ENCODE measurements at places on chromosomes 5 and 9.

DNA sequence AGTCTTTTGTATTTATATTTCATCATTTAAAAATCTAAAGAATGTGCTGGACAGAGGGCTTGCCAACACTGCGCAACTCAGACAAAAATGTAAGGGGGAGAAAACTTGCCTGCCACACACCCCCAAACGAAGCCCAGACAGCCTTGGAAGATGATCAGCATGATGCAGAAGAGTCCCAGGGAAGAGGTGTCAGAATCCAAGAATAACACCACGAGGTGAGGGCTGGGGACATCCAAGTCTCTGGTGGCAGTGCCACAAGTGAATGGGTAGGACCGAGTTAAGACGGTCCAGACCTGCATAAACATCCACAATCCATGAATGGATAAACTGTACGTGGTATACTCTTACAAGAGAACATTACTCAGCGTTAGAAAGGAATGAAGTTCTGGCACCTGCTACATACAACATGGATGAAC, 10.4 kb downstream of the EPB41L4B start:
- no peak for DNase-seq

- no peak for DNase-seq
Observed at GRCh38 chr9:131986089-131986488, 93.6 kb downstream of the MED27 start.

DNA sequence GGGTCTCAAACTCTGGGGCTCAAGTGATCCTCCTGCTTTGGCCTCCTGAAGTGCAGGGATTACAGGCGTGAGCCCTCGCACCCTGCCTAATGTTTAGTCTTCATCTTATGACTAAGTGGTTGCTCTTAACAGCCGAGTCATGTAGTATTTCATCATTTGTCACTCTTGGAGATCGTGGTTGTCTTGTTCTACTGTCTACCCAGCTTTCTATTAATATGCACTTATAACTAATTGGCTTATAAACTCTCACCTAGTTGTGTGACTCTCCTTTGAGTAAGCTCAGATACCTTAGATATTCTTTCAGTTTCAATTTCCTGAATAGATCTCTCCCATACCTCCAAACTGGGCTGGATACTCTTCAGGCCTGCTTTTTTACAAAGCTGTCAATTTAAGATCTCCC, 19.9 kb downstream of the SLC44A1 start:
- no peak for DNase-seq

DNA sequence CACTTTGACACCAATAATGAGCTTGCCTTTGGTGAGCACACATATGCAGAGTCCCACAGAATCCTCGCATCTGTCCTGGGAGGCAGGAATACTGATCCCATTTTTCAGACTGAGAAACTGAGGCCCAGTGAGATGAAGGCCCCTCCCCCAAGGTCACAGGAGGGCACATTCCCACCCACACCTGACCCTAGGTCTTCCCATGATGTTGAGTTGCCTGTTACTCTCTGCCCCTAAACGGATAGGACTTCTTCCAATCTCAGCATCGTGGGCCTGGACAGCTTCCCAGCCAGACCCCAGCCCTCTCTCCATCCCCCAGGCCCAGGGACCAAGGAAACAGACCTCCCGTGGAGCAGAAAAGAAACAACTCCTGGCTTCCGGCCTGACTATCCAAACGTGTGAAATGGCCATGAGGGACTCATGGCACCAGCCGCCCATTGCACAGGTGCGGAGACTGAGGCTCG, 877 bp downstream of the SH3GLB2 start:
- DNase-seq: no peak

- no peak for DNase-seq
Observed at GRCh38 chr9:11142965-11143738, 530.4 kb upstream of the PTPRD start.

- DNase-seq: no peak
Observed at GRCh38 chr9:98222885-98223691, 30.7 kb upstream of the CORO2A start.

DNA sequence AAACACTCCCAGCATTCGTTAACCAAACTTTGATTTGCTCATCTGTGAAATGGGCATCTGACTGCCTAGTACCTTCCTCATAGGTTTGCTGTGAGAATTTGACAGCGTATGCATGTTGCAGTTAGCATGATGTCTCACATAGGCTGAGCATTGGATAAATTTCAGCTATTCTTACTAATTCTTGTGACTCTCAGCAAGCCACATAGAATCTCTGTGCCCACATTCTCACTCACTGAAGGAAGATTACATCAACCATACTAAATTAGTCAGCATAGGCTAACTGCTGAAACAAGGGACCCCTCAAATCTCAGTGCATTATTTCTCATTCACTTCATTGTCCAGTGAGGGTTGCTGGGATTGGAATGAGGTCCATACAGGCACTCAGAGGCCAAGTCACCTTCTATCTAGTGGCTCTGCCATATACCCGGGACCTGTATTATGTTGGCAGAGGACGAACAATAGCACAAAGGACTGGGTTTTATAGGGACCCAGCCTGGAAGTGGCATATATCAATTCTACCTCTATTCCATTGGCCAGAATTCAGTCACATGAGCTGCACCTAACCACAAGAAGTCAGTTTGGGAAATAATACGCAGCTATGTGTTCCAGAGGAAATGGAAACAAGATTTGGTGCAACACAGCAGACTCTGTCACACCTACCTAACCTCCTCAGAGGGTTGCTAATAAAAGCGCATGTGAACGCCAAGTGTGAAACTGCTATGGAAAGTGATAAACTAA, 4.2 kb upstream of the PTGER4 start:
- no peak for DNase-seq

GRCh38 chr9:20224756-20225155, 397.5 kb downstream of the MLLT3 start:
- DNase-seq: no peak

GRCh38 chr5:165928971-165929370, 2362.5 kb upstream of the WWC1 start:
- DNase-seq: no peak

DNA sequence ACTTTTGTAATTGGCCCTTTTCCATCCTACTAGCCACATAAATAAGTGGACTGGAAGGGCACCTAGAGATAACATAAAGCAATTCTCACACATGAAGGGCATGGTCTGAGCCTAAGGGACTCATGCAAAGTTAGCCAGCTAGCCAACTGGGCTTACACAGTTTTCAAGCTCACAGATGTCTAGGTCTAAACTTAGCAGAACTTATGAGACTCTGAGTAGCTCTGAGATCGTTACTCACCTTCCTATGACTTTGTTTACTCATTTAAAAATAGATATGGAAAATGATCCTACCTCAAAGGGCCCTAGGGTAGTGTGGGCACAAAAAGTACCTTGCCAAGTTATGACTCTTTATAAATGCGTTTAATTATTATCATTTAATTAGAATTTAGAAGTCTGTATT, 410.4 kb upstream of the MPDZ start:
- DNase-seq: no peak

DNA sequence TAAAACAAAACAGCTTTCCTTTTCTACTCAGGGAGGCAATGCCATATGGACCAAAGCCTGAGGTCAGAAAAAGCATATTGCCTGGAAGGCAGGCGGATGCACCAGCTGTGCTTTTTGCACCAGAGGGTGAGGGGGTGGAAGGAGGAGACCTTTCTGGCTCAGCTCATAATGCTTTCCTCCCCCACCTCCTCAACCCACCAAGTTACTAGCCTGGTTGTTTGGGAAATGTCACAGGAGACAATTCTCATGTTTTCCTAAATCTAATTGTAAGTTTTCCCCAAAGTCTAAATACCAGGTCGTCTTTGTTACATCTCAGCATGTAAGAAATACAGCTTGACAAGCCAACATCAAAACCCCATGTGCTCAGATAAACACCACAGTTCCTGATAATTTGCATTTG, 72.6 kb upstream of the DMRTA1 start:
- DNase-seq: no peak

DNA sequence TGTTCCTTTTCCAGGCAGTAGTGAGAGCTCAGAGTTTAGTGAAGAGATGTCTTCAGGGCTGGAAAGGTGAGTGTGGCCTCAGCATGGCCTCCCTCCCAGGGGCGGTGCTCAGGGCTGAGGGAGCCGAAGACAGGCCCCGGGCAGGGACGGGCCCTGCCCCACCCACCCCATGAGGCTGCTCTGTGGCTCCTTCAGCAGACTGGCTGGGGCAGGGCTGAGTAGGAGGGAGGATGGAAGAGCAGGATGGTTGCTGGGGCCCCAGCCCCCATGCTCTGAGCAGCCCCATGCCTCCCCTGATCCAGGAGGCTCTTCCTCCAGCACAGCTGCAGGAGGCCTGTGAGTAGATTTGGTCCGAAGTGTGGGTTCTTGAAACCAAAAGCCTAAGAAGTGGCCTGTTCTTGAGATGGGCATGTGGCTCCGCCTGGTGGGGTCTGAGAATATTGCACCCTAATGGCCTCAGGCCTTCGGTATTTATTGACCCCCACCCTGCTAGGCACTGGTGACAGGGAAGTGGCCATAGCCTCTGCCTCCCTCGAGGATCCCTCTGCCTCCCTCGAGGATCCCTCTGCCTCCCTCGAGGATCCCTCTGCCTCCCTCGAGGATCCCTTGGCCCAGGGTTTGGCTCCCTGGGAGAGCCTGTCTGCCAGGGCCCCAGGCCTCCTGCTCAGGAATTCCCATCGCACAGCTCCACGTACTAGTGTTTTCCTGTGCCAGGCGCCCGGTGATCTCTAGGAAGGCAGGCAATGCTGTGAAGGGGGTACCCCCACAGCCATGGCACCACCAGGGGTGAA, 65.4 kb upstream of the GARNL3 start:
- DNase-seq: peak; percentile 48

GRCh38 chr9:68458918-68459317, 81.8 kb downstream of the TMEM252 start:
- no peak for DNase-seq

GRCh38 chr9:126490214-126490631, 123.5 kb upstream of the LMX1B start:
- no peak for DNase-seq

GRCh38 chr5:18798058-18798457, 1163.8 kb downstream of the TAF11L14 start:
- no peak for DNase-seq

GRCh38 chr5:148817606-148818005, 8.8 kb upstream of the ADRB2 start:
- no peak for DNase-seq

DNA sequence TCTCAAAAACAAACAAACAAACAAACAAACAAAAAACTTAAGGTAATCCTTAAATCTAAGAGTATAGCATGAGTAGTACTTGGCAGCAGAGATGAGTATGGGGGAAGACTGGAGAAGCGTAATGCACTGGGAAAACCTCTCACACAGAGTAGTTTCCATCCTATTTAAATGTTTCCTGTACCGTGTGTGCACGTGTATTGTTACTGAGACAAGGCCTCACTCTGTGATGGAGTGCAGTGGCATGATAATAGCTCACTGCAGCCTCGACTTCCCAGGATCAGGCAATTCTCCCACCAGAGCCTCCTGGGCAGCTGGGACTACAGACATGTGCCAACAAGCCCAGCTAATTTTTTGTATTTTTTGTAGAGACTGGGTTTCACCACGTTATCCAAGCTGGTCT, 2.9 kb downstream of the UIMC1 start:
- DNase-seq: no peak

GRCh38 chr9:113930390-113930783, 54.3 kb downstream of the ZNF618 start:
- no peak for DNase-seq

DNA sequence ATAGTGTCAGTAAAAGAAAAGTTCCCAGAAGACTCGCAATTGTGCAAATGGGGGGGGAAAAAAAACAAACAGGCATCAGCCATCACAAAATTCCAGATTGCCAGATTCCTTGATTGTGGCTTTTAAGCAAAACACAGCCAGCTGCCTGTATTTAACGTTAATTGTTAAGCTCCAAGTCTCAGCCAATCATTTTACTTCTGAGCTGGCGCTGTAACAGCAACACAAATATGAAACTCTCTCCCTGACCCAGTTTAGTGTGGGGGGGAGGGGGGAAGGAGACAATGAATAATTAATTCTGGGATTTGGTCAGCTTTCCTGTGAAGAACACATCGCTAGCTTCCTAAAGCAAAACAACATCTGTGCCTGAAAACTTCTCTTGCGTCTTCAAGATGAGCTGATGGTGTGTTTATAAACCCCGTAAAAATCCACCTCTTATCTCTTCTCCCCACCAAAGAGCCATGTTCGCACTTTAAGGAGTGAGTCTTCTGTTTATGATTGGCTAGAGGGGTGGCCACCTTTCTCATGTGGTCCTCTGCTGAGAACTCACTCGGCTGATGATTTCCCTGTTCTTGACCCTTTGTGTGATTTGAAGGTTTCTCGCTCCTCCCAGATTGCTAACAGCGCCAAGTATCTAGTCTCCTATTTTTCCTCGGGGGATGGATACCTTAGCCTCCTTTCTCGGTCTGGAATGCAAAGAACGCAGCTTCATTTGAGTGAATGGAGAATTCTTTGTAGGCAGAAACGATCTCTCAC, 160.2 kb upstream of the DAPK1 start:
- no peak for DNase-seq

DNA sequence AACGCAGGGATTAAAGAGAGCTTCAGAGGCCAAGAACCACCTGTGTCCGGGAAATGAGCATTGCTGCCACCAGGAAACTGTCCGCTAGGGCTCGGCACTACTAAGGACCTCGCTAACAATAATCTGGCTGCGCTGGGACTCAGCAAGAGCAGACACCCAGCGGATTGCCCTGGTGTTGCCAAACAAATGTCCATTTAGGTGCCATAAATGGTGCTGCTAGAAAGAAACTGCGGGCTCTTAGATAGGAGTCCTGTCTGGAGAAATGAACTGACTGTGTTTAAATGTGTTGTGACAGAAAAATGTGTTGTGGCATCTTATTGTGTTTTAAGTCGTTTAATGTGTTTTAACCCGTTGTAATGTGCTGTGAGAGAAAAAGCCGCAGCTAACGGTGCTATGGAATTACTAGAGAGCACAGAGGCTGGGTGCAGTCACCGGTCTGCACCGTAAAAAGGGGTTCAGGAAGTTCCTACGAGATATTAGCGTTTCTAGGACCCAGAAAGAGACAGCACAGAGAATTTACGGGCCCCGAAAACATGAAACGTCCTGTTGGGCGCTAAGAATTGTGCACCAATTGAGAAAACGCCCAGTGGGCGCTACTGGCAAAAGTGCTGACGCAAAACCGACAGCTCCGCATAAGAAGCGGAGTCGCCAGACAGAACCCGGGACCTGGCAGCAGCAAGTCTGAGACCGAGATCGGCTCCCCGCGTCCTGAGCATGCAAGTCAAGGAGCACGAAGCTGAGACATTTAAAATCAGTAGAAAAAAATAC, 90.6 kb downstream of the ANXA2R start:
- peak; percentile 27 for DNase-seq
